Activated T-cell treated with anti-CD3 and anti-CD28 coated beads for 24 hours (primary cell): ENCODE measurements at places on chromosomes 4 and X.

- no peak for DNase-seq
Observed at GRCh38 chr4:84814094-84814750, 152.3 kb downstream of the WDFY3 start.

DNA sequence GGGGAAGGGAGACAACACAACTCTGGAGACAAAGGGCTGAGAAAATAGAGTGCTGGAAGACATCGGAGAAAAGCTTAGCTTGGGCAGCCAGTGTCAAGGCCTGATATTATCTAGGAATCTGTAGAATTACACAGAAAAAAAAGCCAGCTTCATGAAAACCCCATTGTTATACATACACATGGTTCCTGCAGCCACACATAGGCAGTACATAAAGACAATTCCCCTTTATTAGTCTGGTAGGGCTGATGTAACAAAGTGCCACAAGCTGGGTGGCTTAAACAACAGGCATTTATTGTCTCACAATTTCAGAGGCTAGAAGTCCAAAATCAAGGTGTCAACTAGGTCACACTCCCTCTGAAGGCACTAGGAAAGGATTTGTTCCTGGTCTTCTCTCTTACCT, 503.5 kb downstream of the MID1IP1 start:
- DNase-seq = no peak

DNA sequence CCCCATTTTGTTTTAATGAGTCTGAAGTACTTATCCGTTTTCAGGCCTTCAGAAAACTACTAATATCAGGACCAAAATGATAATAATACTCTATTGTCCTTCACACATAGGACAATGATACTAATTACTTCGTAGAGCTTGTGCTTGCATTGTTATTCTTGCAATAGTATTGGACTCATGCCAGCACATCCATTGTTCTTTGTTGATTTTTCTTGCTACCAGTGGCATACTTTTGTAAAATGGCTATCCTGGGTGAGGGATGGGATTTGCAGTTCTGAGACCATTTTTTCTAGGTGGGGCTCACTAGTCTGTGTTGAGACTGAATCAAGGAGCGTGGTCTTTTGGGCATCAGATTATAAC, 195.3 kb downstream of the MAML3 start:
- no peak for DNase-seq

DNA sequence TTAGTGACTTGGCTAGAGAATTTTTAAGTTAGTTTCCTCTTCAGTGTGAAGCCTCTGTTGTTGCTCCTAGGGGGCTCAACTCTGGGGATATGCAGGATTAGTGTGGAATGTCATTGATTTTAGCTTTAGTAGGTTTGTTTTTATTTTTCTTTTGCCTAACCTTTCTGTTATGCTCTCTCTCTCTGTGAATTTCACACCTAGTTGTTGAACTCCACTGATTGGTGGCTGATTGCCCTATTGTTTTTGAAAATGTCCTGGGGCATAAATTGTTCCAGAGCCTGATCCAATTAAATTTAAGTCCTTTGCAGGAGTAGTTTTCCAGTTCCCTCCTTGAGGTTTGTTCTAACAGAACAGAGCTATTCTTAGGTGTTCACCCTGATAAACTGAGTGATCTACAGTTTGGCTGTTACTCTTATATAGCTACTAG, 393.3 kb upstream of the CTSO start:
- DNase-seq = no peak

DNA sequence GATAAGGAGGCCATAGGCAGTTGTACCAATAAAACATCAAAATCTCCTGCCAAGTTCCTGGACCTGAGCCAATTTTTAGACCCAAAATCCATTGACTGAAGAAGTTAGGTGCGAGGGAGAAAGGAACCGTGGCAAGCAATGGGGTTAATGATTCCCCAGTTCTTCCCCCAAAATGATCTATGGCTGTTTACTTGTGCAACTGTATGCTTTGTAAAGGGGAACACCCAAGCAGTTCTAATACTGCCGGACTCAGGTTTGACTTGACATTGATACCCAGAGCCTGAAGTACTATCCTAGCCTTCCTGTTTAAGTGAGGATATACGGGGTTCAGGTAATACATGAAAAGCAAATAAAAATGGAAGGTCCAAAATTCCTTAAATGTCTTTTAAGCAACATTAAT, 6.7 kb upstream of the EIF4E start:
- no peak for DNase-seq

DNA sequence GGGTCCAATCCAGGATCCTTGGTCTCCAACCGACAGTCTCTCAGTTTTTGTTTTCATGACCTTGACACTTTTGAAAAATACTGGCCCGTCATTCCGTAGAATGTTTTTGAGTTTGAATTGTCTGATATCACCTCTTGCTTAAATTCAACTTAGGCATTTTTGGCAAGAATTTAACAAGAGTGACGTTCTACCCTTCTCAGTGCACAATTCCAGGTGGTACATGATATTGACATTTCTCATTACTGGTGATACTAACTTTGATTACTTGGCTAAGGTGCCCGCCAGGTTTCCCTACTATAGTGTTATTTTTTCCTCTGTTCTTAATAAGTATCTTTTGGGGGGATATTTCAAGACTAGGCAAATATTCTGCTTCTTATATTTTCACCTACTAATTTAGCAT, 215.1 kb downstream of the NR3C2 start:
- DNase-seq = no peak
